Nucleus accumbens (tissue), 56 donors: ENCODE measurements at places on chromosomes 2 and 18.

GRCh38 chr18:58861861-58862301 is 2.8 kb upstream of the ZNF532 start:
- DNase-seq, result no peak

GRCh38 chr2:238793801-238794449 is 54.0 kb upstream of the TWIST2 start:
- no peak for DNase-seq

- DNase-seq, result no peak
These were observed 57.6 kb upstream of the CABLES1 start for GRCh38 chr18:23077493-23078256.

- no peak for DNase-seq
These were observed 31.1 kb upstream of the GPC1 start for GRCh38 chr2:240404174-240404852.

DNA sequence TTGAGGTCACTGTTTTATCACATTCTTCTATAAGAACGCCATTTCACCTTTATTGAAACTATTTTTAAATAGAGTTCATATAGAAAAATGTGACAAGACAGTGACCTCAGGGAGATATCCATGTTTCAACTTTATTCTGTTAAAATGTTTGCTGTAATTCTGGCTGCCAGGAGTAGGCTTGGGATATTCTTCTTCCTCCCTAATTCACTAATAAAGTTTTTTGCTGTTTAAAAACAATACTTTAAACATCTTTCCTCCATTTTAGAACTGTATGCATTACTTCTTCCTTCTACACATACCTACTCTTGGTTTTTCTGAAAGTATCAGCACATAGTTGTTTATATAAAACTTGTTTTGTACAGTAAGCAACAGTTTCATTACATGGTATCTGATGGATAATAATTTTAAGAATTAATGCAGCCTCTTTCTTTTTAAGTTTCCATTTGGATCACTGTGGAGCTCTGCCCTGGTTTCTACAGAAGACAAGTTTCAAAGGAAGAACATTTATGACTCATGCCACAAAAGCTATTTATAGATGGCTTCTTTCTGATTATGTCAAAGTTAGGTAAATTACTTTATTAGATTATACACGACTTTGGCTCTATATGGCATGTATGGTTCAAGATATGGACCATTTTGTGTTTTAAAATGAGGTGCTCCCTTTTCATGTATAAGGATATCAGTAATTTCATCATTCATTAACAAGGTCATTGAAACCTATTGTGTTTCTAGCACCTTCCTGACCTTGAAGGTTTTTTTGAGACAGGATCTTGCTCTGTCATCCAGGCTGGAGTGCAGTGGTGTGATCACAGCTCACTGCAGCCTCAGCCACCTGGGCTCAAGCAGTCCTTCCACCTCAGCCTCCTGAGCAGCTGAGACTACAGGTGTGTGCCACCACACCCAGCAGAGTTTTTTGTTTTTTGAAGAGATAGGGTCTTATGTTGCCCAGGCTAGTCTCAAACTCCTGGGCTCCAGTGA is 7.2 kb downstream of the CPSF3 start:
- no peak for DNase-seq

DNA sequence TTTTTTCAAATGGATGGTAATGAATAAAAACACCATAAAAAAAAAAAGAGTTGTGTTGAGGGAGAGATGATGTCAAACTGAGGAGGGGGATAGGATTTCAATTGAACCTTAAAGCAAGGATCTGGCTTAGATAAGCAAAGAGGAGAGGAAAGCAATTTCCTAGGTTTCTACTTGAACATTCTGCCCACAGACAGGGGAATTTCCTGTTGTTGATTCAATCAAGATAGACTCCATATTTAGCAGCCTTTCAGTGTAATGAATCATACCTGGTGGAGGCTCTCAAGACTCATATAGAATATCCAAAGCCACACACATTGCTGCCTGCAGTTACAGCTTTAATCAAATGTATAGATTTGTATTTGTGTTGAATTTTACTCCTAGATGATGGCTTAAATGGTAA is 294.4 kb upstream of the PIK3C3 start:
- DNase-seq, result no peak

DNA sequence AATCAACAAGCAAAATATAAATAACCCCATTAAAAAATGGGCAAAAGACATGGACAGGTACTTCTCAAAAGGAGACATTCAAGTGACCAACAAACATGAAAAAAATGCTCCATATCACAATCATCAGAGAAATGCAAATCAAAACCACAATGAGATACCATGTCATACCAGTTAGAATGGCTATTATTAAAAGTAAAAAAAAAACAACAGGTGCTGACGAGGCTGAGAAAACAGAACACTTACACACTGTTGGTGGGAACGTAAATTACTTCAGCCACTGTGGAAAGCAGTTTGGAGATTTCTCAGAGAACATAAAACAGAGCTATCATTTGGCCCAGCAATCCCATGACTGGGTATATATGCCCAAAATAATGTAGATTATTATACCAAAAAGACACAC is 69.1 kb downstream of the CWC22 start:
- DNase-seq, result no peak

GRCh38 chr2:230805353-230806017 is 59.3 kb upstream of the ITM2C start:
- DNase-seq, result no peak

DNA sequence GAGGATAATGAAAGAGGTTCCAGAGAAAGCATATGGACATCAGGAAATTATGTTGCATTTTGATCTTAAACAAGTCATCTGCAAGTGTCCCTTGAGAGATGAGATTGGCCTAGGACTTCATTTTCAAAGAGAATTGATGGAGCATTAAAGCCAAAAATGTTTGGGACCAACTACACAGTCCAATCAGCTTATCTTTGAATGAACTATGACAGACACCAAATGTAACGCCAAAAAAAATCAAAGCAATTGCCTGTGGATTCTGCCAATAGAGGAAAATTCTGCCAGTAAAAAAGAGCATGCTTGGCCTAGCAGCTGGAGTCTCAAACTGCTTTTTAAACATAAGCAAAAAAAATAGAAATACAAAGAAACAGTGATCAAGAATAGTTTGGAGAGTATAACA is 594.5 kb upstream of the CHAC2 start:
- DNase-seq, result no peak

- no peak for DNase-seq
These were observed 33.7 kb downstream of the ABI2 start for GRCh38 chr2:203361922-203362321.

- no peak for DNase-seq
These were observed 93.2 kb downstream of the MC4R start for GRCh38 chr18:60279391-60279790.

GRCh38 chr2:151630372-151630771 is 103.9 kb downstream of the NEB start:
- DNase-seq, result no peak

GRCh38 chr2:101775636-101776035 is 78.1 kb downstream of the MAP4K4 start:
- DNase-seq, result no peak

DNA sequence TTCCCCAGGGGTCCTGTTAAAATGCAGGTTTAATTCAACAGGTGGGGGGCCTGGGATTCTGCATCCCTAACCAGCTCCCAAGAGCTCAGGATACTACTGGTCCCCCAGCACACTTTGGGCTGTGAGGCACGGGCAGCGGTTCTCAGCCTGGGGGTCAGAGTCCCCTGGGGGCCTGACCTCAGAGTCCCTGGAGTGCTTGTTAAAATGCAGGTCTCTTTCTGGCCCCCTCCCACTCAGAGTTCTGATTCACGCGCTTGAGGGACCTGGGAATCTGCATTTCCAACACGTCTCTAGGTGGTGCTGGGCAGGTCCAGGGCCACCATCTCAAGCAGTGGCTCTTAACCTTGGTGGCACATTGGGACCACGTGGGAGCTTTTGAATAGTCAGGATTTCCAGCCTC is 2.8 kb upstream of the OTOS start:
- DNase-seq, result no peak

GRCh38 chr18:47265197-47265596 is 13.7 kb upstream of the SKOR2 start:
- no peak for DNase-seq

DNA sequence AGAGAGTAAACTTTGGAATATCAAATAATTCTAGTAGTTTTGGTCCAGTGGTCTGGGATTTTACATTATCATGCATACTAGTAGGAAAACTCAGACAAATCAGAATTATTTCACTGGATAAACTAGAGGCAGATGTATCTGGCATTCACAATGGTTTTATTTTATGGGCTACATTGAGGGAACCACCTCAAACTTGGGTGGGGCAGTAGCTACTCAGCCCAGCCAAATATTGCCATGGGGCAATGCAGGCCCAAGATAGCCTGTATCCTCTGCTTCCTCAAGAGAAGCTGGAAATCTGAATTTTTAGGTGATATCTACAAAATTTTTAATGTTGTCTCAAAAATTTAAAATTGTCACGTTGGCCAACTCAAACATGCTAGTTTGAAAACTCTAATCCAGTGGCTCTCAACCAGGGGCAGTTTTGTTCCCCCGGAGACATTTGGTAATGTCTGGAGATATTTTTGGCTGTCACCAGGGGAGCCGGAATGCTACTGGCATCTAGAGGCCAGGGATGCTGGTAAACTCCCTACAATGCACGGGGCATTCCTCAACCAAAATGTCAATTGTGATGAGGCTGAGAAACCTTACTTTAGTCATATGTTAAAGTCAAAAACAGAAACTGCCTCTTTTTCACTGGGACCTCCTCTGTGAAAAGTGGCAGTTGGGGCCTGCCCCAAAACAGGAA is 172.8 kb upstream of the SPRED2 start:
- DNase-seq, result no peak

- no peak for DNase-seq
These were observed 126.0 kb downstream of the GLI2 start for GRCh38 chr2:120861576-120862191.

DNA sequence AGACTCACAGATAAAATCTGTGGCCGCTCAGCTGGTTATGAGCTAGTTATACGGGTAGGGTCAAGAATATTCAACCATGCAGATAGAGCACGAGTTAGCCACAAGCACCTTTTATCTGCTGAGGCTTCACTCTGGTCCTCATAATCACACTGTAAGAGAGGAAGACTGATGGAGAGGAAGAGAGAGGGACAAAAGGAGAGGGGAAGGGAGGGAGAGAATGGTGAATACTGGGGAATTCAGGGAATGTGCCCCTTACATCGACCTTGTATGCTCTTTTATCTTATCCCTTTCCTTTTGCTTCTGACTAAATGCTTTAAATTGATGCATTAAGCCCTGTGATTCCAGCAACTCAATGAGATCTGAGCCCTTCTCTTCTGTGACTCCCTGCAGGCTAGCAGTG is 333.1 kb downstream of the DSEL start:
- no peak for DNase-seq

DNA sequence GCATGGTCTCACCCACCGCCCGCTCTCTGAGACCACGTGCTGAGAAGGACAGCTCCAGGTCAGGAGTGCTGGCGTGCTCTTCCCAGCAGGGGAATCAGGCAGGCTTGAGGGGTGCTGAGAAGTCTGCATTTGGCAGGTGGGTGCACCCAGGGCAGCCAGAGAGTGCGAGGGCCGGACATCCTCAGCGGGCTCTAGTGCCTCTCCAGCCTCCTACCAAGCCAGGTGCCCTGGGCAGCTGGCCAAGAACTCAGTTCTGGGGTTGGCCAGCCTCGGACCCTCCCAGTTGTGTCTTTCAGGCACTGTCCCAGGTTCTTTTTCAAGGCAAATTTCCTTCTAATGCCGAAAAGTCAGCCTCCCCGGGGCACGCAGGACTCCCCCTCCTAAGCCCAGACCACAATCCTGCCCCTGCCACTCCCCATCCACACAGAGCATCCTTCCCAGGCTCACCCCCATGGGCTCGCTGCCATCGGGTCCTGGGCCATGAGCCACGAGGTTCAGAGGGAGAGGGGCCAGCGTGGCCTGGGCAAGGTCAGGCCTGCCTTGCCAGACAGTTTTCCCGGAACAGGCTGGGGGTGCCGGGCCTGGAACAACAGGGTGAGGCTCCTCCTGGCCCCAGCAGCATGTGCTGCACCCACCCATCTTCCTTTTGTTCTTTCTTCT is 52.2 kb upstream of the GPC1 start:
- no peak for DNase-seq

DNA sequence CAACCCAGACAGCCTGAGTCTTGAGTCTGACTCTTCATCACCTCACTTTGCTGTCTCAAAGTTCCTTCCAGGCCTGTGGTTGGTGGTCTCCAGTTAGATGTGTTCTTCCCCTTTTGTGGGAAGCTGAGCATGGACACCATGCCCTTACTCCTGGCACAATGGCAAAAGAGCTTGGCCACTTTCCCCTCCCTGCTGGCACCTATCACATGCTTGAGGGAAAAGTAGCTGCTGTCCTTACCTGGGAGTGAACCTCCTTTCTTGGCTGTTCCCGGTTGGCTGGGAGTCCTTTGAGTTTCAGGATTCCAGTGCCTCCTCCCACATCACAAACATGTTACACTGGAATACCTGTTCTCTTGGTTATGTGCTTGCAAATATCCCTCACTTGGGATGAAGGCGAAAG is 97.8 kb downstream of the GATA6 start:
- DNase-seq, result no peak

DNA sequence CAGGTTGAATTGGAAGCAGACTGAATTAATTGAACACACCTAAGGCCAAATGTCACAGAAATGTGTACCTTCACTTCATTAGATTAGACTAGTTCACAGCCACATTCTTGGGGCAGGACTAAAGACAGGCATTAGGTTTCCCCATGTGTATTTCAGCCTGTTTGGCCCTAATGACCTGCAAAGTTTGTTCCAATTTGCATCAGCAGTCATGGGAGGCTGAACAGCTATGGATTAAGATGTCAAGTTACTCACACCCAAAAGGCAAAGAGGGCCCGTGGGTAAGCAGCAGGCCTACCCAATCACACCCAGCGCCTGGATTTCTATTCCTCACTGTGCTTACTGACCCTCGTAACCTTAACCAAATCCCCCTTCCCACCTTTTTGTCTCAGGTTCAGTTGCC is 99.6 kb upstream of the RIOK3 start:
- no peak for DNase-seq

- no peak for DNase-seq
These were observed 1794.0 kb upstream of the CELF4 start for GRCh38 chr18:39359636-39360035.

- no peak for DNase-seq
These were observed 2.1 kb downstream of the FBLN7 start for GRCh38 chr2:112140205-112140802.

- DNase-seq, result no peak
These were observed 315.8 kb upstream of the POU3F3 start for GRCh38 chr2:104538077-104538476.

DNA sequence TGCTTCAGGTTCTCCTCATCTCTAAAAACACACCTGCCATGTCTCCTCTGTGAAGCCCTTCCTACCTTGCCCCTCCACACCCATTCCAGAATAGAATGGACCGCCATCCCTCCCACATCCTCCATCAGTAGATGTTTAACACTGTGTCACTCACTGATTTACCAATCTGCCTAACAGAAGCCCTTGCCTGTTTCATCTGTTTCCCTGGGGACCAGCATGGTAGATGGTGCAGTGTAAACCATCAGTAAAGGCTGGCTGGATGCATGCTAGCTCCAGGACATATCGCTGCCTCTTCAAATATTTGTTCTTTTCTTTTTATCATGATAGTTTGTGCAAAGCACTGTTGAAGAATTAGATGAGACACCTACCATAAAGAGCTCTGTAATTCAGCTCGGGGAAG is 271.4 kb downstream of the PIEZO2 start:
- DNase-seq, result no peak

- no peak for DNase-seq
These were observed 90.2 kb upstream of the UXS1 start for GRCh38 chr2:106284255-106284654.

- DNase-seq, result peak; percentile 9
These were observed 65.7 kb downstream of the LRRTM1 start for GRCh38 chr2:80238692-80239469.
